Camera-type eye (tissue), 1 donor: ENCODE measurements at places on chromosomes 1 and 21. TPM values are rescaled to one million over a fixed set of nuclear protein-coding genes. Genes with fewer than 3 reads are reported as not detected.

The ADCY10 gene
- 0.49 TPM for total RNA-seq

The CACHD1 gene
- total RNA-seq = 34.7 TPM

The IL24 gene
- total RNA-seq = not detected

The OR2T35 gene
- total RNA-seq = not detected

The CDCP2 gene
- total RNA-seq = not detected

The CDA gene
- not detected for total RNA-seq

The CNKSR1 gene
- total RNA-seq = 8.4 TPM

The STIL gene
- 7.1 TPM for total RNA-seq

The KPRP gene
- total RNA-seq = not detected

The TLCD4 gene
- total RNA-seq = 13.1 TPM

The PFKL gene
- total RNA-seq = 162 TPM

The PODN gene
- total RNA-seq = 17.1 TPM

The DMBX1 gene
- 0.55 TPM for total RNA-seq

The CLDN8 gene
- total RNA-seq = 2.0 TPM

The SYT11 gene
- 134 TPM for total RNA-seq

The RPTN gene
- total RNA-seq = not detected

The KIF17 gene
- 4.7 TPM for total RNA-seq

The ATP5PB gene
- total RNA-seq = 165 TPM

The SLC44A3 gene
- total RNA-seq = 5.6 TPM

The ZNF593OS gene
- total RNA-seq = 41.3 TPM

The INTS7 gene
- total RNA-seq = 28.9 TPM

The DIRAS3 gene
- 5.0 TPM for total RNA-seq

The SPTA1 gene
- 12.0 TPM for total RNA-seq

The TMEM63A gene
- total RNA-seq = 33.0 TPM

The CCDC27 gene
- not detected for total RNA-seq

The PRR9 gene
- not detected for total RNA-seq

The CFHR2 gene
- not detected for total RNA-seq

The LGR6 gene
- 3.6 TPM for total RNA-seq

The LCE1A gene
- total RNA-seq = not detected

The LAX1 gene
- 0.38 TPM for total RNA-seq

The UBASH3A gene
- not detected for total RNA-seq

The SPATA45 gene
- not detected for total RNA-seq

The CLCA4 gene
- total RNA-seq = not detected

The ERICH3 gene
- 3.4 TPM for total RNA-seq

The SPATA46 gene
- not detected for total RNA-seq

The MRPL39 gene
- total RNA-seq = 27.9 TPM

The BRDT gene
- not detected for total RNA-seq

The UBE2J2 gene
- total RNA-seq = 46.0 TPM

The AIRE gene
- total RNA-seq = 0.27 TPM

The DNASE2B gene
- total RNA-seq = 3.0 TPM

The S100A13 gene
- 13.2 TPM for total RNA-seq

The DNALI1 gene
- 10.0 TPM for total RNA-seq

The TNFRSF9 gene
- not detected for total RNA-seq

The NTRK1 gene
- 3.4 TPM for total RNA-seq

The ELF3 gene
- total RNA-seq = 59.8 TPM

The MAP1LC3C gene
- 10.1 TPM for total RNA-seq

The TNFRSF18 gene
- total RNA-seq = not detected

The GBP5 gene
- total RNA-seq = 0.93 TPM

The HSD3B1 gene
- total RNA-seq = not detected

The ATP6V1G3 gene
- total RNA-seq = not detected

The AK5 gene
- 11.2 TPM for total RNA-seq
